NCI-H2081 (cell line): ENCODE measurements at places on chromosomes 7 and 10.

GRCh38 chr7:12257582-12257981 lies 46.5 kb downstream of the TMEM106B start:
- no peak for DNase-seq

DNA sequence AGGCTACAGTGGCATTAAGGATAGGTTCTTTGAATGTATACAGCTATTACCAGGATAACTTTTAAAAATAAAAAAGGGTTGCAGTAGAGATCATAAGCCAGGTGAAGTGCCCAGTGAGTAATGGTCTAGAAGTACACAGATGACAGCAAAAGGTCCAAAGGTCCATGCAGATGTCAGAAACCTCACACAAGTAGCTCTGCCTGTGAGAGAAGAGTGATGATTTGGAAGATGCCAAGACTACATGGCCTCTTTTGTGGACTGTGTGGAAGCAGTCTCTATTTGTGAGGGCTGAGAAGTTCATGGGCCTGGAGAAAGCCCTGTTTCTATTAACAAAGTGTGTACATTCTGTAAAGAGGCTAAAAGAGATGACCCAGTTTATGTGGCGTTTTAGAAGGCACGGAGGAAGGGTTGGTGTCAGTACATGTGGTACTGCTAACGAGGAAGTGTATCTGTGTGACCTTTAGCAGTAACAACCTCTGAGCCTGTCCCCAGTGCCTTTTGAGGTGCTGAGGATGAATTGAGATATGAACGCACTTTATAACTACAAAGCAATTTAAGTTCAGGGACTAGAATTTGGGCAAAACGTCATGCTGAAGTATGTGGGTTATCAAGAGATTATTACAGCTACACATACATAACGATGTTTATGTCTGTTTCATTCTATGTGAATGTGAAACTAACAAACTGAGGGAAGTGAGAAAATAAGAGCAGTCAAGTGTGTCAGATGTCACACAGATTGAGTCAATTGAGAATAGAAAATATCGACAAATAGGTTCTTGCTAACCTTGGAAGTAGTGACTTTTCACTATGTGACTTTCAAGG lies 7.6 kb downstream of the CYCS start:
- DNase-seq: no peak

DNA sequence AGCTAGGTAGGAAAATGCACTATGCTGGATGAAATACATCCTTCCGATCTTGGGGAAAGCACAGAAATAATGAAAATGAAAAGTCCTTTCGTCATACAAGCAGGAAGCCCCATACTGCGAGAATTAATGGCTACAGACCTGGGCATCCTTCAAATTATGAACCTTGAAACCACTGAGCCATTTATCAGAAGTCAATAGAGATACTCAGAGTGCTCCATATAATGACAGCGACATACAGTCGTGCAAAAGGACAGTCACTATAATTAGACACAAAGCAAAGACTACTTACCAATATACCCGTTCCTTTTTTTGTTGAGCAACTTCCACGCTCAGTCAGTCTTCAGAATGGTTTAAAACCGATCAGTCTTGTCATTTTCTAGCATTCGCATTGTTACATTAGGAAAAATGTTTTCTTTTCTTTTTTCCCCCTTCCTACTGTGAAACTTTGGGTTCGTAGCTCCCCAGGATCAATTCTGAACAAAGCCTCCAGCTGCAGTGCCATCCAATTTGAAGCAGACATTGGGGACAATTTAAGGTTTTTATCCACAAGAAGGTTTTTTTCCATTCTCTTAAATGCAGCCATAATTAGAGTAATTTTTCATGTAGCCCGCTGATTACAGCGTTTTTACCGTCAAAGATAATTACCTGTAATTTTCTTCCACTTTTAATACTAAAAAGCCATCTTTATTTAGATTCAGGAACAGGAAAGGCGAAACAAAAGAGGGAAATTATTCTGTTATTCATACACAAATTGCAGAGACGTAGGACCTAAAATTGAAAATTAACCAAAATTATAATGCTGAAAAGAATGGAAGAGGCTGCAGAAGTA lies 6.4 kb downstream of the DLX6 start:
- peak; percentile 98 for DNase-seq

GRCh38 chr10:114518401-114519305 lies 114.4 kb upstream of the AFAP1L2 start:
- peak; percentile 13 for DNase-seq

- DNase-seq: no peak
Measured at GRCh38 chr10:52481986-52482555, 168.0 kb downstream of the DKK1 start.

DNA sequence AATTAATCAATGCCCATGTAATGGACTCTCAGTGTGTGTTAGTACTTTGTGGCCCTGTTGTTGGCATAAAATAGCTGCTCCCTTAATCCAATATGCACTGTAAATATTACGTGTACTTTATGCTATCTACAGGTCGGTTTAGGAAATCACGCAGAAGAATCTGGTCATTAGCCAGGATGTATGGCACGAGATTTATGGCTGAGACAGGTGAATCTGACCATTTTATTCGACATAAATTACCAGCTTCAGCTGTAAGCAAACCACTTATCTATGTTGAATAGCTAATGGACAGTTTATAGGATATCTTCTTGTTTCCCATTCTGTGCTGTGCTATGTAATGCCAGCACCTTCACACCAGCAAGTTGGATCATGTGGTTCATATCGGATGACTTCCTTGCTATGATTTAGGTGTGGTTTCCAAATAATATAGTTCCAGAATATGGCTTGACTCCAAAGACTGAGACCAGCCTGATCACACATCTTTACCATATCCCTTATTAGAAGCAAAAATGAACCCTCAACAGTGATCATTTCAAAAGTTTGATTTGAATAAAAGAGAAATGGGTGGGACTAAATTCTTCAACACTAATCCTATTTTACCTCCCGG lies 301.4 kb downstream of the AHR start:
- peak; percentile 73 for DNase-seq

DNA sequence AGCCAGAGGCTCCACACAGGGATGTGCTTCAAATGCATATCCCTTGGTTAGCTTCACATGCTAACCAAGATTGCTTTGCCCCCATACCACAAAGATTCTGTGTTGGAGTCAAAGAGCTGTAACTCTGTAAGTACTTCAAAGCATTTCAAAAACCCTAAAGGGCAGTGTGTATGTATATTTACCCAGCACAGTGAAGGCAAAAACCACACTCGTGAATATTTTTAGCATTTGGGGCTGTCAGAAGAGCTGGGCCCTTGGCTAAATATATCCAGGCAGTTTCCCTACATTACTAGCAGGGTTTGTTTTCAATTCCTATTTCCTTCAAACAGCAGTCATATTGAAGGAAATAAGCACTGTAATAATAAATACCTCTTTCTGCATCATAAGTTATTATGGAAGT lies 84.2 kb upstream of the STEAP1B start:
- no peak for DNase-seq

- DNase-seq: no peak
Measured at GRCh38 chr10:63431962-63432797, 33.6 kb downstream of the JMJD1C start.

DNA sequence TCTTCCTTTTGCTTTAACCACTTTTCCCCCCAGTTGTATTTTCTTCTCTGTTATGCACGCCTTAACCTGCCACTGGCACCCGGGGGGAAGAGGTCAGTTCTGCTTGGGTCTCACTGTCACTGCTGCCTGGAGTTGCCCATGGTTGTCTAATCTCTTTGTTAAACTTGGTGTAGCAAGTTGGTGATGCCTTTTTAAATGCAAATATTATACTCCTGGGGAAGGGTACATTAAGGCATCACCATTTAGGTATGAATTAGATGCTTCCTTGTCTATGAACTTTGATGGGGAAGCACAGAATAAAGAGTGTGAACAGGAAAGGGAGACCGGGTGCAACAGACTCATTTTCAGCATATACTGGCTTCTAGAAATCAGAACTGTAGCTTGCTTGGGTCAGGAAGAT lies 9.1 kb upstream of the SORCS3 start:
- no peak for DNase-seq

- DNase-seq: no peak
Measured at GRCh38 chr10:133481657-133482056, 27.9 kb downstream of the SCART1 start.

GRCh38 chr7:129390314-129390713 lies 43.9 kb upstream of the STRIP2 start:
- no peak for DNase-seq

GRCh38 chr10:21496343-21497176 lies 28.9 kb downstream of the SKIDA1 start:
- DNase-seq: peak; percentile 14
